ENCODE measurements at places on chromosomes 11 and 22. TPM values are rescaled to one million over a fixed set of nuclear protein-coding genes. Genes with fewer than 3 reads are reported as not detected.

The TP53AIP1 gene
- not detected for total RNA-seq

The TRPM5 gene
- total RNA-seq = 0.10 TPM

The CDKN1C gene
- 12.2 TPM for total RNA-seq

The RAB36 gene
- total RNA-seq = not detected

The GPR83 gene
- 0.10 TPM for total RNA-seq

The KDELR3 gene
- not detected for total RNA-seq
